ENCODE measurements at places on chromosomes 5 and 9.
A peak's percentile ranks its signal among the peaks of the same experiment; 100 is the strongest.

DNA sequence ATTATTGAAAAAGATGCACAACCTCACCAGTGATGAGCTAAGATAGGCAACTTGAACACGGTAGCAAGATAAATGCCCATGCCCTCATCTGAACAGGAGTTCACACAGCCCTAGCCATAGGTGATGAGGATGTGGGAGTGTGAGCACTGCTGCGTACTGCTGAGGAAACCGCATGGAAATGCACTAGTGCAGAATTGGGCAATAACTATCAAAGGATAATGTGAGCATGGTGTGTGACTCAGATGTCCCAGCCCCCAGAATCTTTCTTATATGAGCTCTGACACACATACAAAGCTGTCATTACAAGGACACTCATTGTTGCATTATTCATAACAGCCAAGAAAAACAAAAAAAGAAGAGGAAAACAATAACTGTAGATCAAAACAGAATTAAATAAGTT is 521.2 kb downstream of the IRX1 start:
- DNase-seq: no peak

DNA sequence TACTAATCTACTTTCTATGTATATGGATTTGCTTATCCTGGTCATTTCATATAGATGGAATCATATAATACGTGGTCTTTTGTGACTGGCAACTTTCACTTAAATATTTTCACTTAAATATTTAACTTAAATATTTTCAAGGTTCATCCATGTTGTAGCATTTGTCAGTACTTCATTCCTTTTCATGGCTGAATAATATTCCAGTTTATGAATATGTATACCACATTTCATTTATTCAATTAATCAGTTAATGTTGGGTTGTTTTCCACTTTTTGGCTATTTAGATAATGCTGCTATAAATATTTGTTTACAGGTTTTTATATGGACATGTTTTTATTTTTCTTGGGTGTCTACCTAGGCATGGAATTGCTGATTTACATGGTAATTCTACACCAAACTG is 7.7 kb downstream of the PRRC1 start:
- no peak for DNase-seq

DNA sequence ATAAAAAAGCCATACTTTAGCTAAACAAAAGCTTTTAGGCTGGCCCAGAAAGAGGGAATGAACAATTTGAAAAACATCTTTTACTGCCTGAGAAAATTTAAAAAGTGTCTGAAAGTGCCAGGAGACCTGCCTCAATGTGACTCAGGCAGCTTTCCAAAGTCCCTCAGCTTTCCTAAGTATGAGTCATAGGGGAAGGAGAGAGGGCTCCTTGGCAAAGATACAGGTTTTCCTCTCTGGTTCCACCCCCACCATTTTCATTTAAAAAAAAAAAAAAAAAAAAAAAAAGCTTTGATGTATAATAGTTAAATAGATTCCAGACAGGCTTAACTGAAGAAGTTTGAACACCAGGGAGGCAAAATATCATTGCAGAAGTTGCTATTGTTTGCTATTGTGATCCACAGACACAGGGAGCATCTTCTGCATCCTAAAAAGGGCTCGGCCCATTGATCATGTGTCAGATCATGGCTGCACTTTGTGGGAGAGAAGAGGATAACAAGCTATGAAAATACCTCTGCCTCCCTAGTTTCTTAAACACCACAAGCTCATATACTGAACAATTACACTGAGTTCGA is 71.5 kb downstream of the MRPS27 start:
- DNase-seq: no peak

GRCh38 chr9:95131023-95131943 is 186.2 kb downstream of the FANCC start:
- DNase-seq: peak; percentile 42

- no peak for DNase-seq
These were observed 103.2 kb upstream of the TARS1 start for GRCh38 chr5:33337637-33337992.

GRCh38 chr9:89402695-89403427 is 84.6 kb downstream of the SECISBP2 start:
- DNase-seq: no peak

DNA sequence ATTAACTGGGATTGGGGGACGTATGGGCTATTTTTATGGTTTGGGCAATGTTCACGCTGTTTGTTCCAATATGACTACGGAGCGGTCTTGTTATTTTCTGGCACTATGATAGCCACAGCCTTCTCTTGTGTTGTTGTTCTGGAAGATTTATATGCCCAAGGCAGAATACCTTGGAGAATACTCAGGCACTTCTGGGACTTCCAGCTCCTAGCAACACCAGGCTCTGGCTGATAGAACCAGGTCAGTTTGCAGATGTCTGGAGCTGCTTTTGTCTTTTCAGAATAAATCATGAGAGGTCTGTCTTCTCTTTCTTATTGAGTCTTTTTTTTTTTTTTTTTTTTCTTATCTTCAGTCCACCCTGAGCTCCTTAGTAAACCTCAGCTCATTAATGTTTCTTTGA is 262.5 kb downstream of the MED10 start:
- DNase-seq: no peak

DNA sequence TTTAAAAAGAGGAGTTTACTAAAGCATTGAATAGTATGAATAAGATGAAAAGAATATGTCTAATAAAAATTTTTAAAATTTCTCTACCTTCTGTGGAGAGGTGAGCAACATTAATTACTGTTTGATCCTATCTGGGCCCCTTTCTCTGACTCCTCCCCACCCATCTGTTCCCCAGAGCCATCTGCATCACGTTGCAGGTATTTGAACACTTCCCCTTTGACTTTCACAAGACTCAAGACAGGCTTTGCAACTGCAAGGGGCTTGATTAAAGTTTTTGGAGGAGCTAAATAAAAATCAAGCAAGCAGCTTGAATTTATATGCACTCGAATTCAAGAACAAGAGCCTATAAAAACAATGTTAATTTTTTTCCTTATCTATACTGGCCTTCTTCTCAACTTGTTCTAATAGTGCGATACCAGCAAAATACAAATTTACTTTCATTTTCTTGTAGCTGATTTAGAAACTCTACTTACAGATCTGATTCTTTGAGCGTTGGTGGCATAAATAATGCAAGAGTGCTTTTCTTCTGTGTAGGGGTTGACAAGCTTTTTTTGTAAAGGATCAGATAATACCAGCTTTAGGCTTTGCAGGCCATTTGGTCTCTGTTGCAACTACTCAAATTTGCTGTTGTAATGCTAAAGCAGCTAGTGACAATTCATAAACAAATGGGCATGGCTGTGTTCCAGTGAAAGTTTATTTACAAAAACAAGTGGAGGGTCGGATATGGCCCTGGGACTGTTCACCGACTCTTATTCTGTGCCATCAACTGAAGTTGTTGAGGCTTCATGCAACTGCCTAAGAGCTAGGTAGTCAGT is 21.2 kb downstream of the TXNDC8 start:
- DNase-seq: peak; percentile 14

DNA sequence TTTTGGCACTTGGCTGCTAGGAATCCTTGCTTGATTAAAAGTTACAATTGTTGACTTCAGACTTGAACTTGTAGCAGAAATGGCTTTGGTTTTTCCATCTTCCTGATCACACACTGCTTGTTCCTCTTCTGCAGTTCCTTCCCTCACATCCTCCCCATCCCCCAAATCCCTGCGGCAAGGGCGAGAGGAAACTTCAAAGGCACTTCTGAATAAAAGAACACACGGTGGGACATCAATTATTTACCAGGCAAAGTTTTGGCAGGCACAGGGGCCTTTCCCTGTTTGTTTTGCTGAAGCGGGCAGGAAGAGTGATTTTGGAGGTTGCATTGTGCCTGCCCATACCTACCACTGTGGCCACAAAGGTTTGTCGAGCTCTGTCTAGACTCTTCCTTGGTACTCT is 260.9 kb downstream of the KIF4B start:
- DNase-seq: no peak

DNA sequence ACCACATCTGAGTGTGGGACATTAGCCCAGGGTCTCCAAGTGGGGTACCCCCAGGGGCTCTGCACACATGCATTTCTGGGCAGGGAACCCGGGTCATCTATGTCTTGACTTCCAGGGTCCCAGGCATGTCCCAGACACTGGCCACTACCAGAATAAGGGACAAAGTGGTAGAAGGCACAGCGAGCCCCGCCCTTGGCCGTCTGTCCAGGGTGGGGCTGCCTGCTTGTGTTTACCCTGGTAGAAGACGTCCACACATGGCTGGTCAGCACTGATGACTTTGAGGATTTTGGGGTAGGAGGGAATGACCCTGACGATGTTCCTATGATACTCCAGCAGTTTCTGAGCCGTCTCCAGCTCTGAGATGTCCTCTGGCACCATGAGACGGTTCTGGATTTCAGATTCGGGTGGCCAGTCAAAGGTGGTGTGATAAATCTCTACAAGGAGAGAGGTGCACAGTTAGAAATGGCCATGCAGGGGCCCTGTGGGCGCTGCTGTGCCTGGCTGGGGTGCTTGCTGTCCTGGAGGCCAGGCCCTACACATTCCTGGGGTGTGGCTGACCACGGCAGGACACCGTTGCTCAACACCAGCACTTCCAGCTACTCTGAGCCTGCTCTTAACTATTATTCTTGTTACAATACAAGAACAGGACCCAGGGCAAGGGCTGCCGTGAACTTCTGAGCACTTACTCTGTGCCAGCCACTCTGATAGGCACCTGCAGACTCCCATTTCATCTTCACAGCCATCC is 51.3 kb downstream of the AK8 start:
- no peak for DNase-seq

- no peak for DNase-seq
These were observed 255.5 kb downstream of the KIAA0825 start for GRCh38 chr5:94362857-94363256.

- DNase-seq: no peak
These were observed 59.2 kb upstream of the STK32A start for GRCh38 chr5:147175516-147176097.

DNA sequence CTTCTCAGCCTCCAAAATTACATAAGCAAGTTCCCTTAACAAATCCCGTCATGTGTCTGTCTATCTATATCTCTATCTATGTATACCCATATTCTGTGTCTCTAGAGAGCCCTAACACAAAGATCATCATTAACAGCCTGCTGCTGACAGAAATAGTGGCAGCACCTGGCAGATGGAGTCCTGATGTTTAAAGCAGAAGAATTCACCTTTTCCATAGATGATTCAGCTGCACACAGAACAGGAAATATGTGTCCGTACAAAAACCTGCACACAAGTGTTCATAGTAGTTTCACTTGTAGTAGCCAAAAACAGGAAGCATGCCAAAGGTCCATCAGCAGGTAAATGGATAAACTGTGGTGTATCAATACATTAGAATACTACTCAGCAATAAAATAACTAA is 45.0 kb upstream of the ACO1 start:
- DNase-seq: no peak

DNA sequence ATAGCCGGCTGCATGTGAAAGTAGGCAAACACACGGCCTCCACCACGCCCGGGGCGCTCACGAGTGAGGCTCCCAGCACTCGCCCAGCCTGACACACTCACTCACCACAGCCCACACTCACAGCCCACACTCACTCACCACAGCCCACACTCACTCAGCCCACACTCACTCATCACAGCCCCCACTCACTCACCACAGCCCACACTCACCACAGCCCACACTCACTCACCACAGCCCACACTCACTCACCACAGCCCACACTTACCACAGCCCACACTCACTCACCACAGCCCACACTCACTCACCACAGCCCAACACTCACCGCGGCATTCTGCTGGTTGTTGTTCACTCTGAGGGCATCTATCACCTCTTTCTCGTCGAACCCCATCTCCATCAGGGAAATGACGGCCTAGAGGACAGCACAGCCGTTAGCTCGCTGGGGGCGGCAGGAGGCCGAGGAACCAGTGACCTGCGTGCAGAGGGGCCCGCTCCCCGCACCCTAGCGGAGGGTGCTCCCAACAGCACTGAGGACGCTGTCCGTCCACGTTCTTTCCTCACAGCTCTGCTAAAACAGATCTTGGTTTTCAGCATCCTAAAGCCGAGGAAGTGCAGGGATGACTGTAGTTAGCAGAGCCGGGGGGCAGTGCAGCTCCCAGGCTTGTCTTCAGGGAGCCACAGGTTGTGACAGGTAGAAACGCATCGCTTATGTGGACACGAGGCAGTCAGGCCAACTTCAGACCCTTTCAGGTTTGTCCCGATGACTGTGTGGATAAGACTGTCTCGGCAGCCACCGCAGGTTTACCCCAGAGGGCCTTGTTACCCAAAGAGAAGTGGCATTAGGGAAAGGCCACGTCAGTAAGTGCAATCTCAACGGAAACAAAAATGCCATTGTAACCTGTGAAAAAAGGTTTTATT is 21.6 kb downstream of the UBAC1 start:
- DNase-seq: peak; percentile 49

DNA sequence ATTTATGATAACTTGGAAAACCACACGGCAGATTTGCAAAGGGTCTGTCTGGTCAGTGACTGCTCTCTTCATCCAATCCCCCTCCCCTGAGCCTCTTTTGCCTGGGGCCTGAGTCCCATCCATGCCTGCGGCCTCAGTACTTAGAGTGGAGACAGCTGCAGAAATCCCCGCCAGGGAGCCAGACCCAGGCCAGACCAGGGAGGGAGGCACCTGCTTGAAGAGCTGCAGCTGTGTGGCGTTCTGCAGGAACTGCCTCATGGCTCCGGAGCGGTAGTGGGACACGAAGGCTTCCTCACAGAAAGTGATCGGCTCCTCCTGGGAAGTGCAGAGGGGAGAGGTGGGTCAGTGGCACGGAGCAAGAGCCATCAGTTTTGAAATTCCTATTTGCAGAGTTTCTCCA is 101.6 kb downstream of the CRB2 start:
- DNase-seq: no peak

DNA sequence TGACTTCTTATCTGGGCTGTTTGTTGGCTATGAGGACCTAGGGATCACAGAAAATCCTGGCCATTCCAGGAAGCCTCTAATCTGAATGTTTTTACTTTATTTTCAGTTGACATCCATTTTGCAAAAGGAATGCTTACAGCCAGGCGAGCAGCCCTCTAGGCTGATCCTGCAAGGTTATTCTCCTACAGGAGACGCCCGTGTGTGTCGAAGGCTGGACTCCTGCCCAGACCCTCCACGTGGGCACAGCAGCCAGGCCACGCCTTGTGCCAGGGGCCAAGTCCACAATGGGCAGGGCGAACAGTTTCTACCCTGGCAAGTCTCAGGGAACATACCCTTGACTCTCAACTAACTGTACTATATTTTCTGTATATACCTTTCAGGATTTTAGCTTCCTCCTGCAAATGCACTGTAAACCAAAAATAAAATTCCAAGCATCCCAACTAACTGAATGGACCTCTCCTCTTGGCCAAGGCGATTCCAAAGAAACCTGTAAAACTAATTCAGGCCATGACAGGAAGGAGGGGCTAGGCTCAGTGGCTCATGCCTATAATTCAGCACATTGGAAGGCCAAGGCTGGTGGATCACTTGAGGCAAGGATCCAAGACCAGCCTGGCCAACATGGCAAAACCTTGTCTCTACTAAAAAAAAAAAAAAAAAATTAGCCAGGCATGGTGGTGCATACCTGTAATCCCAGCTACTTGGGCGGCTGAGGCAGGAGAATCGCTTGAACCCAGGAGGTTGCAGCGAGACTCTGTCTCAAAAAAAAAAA is 5.7 kb downstream of the CMBL start:
- peak; percentile 80 for DNase-seq

GRCh38 chr9:109599131-109599530 is 101.0 kb upstream of the PTPN3 start:
- no peak for DNase-seq
